ENCODE measurements at places on chromosomes 5 and 9. TPM values are rescaled to one million over a fixed set of nuclear protein-coding genes. Genes with fewer than 3 reads are reported as not detected.

NR5A1 gene
- not detected for total RNA-seq

DNA sequence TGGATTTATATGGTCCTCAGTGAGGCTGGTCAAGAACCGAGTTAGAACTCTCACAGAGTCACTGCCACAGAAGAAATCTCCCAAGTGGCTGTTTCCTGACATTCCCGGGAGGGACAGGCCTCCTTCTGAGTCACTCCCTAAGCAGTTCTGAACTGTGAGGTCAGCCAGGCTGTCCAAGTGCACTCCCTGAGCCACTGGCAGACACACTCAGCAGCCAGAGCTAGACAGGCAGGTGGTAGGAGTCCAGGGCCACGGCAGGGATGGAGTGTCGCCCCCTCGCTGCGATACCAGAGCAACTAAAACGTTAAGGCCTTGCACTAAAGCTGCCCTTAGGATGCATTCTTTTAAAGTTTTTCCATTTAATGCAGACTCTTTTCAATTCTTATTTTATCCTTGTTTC lies 3.4 kb downstream of the IL4 start:
- DNase-seq = peak; percentile 91

IL9 gene
- not detected for total RNA-seq

DNA sequence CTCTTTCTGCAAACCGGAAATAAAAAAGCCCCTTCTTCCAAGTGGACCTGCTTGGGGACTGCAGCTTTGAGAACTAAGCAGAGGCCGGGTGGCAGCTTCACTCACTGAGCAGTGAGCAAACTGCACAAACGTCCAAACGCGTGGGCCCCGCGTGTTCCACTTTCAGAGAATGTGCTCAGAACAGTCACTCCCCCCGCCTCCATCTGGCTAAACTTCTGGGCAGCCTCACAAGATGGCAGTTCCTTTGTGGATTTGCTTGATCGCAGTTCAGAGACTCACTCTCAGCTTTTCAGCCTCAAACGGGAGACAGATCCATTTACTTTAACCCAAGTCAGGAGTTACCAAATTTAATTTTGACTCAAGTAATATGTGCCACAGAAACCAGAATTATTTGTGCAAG lies 216.6 kb downstream of the TLE1 start:
- no peak for DNase-seq

RANBP6 gene
- total RNA-seq = 14.0 TPM

SNAPC3 gene
- total RNA-seq = 29.5 TPM

- no peak for DNase-seq
Measured at GRCh38 chr5:137933491-137933911, 44.2 kb downstream of the PKD2L2 start.

DNA sequence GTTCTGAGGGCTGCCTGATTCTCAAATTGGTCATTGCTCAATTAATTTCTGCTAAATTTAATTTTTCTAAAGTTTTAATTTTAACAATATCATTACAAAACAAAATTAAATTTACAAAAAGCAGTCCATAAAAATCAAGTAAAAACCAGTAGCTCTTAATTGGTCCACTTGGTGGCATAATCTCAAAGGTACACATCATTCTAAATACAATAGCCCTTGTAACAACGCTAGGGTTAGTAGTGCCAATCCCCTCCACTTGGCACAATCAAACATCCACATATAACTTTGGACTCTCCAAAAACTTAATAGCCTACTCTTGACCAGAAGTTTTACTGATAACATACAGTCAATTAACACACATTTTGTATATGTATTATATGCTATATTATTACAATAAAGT lies 1.9 kb upstream of the NDUFB6 start:
- no peak for DNase-seq

DNA sequence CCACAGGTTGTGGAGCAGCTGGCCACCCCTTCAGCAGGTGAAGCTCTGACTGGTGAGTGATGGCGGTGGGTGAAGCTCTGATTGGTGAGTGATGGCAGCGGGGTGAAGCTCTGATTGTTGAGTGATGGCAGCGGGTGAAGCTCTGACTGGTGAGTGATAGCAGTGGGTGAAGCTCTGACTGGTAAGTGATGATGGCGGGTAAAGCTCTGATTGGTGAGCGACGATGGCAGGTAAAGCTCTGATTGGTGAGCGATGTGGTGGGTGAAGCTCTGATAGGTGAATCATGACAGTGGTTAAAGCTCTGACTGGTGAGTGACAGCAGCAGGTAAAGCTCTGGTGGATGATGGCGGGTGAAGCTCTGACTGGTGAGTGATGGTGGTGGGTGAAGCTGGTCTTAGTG lies 9.4 kb upstream of the ABO start:
- DNase-seq = no peak

- no peak for DNase-seq
Measured at GRCh38 chr5:178227929-178228328, 4.7 kb downstream of the PHYKPL start.

DNA sequence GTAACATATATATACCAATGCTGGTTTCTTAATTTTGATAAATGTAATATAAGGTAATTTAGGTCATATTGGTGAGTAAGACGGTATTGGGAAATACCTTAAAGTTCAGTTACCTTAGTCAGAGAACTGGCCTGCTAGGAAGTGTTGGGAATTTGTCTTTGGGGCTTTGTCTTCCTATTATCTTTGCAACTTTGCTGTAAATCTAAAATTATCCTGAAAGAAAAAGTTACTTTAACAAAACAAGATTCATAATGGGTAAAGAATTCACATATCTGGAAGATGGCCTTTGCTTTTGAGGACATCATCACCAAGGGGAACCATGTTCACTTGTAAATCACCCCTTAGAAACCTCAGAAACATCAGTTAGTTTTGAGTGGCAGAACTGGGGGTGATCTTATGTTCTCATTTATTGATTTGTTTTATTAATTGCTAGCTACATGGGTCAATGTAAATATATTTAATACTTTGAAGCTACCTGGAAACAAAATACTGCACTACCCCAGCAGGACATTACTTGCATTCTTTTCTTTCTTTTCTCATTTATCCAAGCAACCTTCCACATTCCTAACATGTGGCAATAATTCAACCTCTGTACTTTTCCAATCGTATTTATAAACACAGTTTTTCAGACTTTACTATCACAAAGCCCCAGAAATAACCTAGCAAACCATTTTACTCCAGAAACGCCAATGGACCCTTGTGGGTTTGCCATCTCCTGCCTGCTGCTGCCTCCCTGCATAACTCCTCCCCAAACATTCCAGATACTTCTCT lies 41.4 kb downstream of the GLIS3 start:
- DNase-seq = no peak

PCDHA1 gene
- not detected for total RNA-seq

GRCh38 chr5:81884871-81885270 lies 87.0 kb upstream of the ATG10 start:
- no peak for DNase-seq

- DNase-seq = no peak
Measured at GRCh38 chr5:41883243-41883642, 13.0 kb upstream of the OXCT1 start.

- DNase-seq = peak; percentile 6
Measured at GRCh38 chr5:180487556-180487955, 6.6 kb upstream of the CNOT6 start.

GRCh38 chr9:132068605-132069004 lies 11.1 kb downstream of the MED27 start:
- DNase-seq = no peak

DNA sequence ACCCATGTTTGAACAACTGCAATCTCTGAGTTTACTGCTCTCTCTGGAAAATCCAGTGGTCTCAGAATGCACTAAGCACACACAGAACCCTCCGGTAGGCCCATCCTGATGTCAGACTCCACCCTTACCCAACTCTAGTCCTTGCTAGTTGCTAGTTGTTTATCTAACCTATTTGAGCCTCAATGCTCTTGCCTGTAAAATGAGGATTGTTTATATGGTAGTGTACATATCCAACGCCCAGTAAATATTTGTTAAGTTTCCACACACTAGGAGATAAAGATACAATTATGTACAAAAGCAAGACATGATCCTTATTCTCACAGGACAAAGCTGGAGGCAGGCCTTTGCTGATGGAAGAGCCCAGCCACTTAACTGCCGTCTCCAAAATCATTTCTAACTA lies 192.2 kb downstream of the SPOCK1 start:
- DNase-seq = no peak

GRCh38 chr5:122924719-122925395 lies 79.4 kb downstream of the SNX24 start:
- no peak for DNase-seq

- DNase-seq = no peak
Measured at GRCh38 chr5:141558150-141558549, 60.6 kb downstream of the DIAPH1 start.

DNA sequence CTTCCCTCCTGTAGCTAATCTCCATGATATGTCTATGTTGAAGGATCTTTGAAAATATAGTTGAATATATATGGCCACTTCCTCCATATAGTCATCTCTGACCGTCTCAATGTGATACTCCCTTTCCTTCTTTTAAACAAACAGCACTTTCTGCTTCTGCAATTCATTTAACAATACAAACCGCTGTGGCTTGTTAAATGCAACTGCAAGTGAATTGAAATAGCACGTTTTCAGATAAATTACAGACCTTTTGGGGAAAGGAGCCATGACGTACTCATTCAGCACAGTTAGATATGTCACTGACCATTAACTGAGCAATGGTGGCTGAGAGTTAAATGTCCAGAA lies 82.5 kb downstream of the FBXO38 start:
- DNase-seq = no peak

GRCh38 chr5:169581580-169582227 lies 1.9 kb upstream of the SPDL1 start:
- DNase-seq = no peak

GRCh38 chr5:146208916-146209522 lies 5.6 kb downstream of the RBM27 start:
- DNase-seq = no peak

DNA sequence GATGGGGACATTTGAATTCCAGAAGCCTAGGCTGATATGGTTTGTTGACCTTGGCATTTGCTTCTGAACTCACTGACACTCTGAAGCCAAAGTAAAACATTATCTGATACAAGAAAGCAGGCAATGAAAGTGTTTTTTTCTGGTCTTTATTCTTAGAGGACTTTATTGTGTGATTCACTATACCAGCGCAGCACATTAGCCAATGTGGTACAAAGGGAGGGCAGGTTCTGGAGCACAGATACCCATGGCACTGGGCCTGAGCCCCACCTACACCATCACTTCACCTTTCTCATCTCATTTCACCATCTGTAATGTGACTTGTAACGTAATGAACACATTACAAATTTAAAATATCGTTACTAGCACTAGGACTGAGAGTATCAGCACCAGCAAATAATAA lies 89.7 kb upstream of the ZNF366 start:
- DNase-seq = no peak

GRCh38 chr9:97124256-97124655 lies 85.3 kb upstream of the CTSV start:
- no peak for DNase-seq

RARS1 gene
- 66.2 TPM for total RNA-seq

ARID3C gene
- total RNA-seq = not detected

- no peak for DNase-seq
Measured at GRCh38 chr5:135319458-135319857, 79.6 kb downstream of the MACROH2A1 start.

- DNase-seq = no peak
Measured at GRCh38 chr9:16029796-16030363, 477.0 kb downstream of the CCDC171 start.

GRCh38 chr9:127130661-127131538 lies 8.5 kb upstream of the ANGPTL2 start:
- DNase-seq = no peak

DNA sequence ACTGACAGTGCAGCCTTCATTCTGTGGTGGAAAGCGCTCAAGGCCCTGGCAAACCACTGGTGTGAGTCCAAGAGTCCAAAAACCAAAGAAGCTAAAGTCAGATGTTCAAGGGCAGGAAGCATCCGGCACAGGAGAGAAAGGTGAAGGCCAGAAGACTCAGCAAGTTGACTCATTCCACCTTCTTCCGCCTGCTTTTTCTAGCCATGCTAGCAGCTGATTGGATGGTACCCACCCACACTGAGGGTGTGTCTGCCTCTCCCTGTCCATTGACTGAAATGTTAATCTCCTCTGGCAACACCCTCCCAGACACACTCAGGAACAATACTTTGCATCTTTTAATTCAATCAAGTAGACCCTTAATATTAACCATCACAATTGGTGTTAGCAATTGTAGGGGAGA lies 296.1 kb downstream of the NDUFS4 start:
- DNase-seq = no peak

DNA sequence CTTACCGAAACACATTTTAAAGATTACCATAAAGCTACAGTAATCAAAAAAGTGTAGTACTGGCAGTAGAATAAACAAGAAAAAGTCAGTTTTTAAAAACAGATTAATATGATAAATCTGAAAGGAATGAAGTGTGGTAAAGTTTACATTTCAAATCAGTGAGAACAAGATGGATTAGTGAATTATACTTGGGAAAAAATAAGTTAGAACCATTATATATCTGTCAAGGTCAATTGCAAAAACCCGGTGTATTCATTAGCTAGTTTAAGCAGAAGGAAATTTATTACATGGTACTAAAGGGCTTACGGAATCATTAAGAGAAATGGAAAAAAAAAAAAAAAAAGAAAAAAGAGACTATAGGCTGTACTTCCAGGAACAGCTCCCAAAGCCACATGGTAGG lies 164.3 kb downstream of the MUSK start:
- no peak for DNase-seq

GRCh38 chr5:87125766-87126165 lies 141.9 kb upstream of the RASA1 start:
- DNase-seq = no peak

DNA sequence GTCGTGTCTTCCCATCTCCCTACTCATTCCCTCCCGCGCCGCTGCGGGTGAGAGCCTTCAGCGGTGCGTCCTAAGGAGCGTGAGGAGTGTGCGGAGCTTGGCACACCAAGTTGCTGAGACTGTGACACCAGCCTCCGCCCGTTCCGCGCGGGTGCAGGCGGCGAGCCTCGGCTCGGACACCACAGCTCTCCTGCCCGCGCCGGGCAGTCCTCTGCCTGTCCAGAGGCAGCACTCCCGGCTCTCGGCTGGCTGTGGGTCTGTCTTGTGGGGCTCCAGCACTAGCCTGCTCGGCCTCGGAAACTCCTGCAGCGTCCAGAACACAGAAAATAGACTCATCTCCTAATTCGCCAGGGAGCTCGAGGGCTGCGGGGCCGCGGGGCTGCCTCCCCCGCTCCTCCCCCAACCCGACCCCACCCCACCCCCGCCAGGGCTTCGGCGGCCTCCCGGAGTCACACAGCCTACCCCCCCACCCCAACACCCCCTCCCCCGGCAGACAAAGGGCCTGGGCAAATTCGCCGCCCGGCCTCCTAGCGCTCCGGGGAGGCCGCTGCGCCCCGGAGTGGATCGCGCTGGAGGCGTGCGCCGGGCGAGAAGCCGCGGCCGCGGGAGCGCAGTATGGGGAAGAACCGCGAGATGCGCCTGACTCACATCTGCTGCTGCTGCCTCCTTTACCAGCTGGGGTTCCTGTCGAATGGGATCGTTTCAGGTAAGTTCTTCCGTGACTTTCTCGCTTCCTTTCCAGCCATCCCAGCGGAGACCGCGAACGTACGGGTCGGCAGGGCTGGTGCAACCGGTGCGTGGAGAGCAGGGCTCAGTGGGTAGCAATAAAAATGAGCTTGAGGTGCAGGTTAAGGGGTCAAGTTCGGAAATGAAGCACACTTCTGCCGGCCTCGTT lies at the start of gene ADAMTS19:
ADAMTS19 (plus strand) TSS at position 522 of the 895 bp plus-strand sequence; CDS start at position 616, 94 bp downstream.
- DNase-seq = no peak

- no peak for DNase-seq
Measured at GRCh38 chr9:69888856-69889585, 68.4 kb downstream of the CFAP95 start.
